Kidney epithelial cell (primary cell): ENCODE measurements at places on chromosomes 3 and 15.

DNA sequence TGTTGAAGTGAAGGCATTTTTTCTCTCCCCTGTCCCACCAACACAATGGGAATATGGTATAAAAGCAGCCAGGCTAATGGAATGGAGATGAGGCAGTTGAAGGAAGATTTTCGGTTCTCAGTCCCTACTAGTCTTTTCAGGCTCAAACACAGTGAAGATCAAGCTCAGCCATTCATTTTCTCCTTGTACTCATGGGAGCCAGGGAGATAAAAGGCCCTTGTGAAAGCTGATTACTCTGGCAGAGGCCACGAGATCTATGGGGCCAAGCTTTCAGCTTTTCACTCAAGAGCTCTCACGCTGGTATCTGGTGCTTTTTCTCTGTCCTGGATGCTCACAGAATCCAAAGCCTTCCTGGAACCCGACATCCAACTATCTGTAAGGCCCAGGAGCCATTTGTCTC, 14.5 kb upstream of the FAN1 start:
- no peak for DNase-seq

DNA sequence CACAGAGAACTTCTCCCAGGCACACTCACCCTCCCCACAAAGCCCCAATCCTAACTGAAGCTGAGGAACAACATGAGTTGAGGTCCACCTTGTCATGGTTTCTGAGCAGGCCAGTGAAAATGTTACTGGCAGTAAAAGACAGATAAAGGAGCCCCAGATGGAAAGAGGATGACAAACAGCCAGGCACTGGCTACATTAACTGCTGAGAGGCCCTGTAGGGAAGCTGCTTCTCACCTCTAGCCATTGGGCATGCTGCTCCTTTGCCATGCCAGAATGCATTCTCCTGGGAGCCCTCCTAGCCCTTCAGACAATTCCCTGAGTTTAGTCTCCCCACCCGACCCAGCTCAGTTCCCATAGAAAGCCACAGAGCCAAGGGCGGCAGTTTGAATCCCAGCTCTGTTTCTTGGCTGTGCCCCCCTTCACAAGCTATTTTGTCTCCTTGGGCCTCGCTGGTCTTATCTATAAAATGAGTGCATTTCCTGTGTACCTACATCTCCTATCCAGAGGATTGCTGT, 60.5 kb downstream of the LMCD1 start:
- no peak for DNase-seq

DNA sequence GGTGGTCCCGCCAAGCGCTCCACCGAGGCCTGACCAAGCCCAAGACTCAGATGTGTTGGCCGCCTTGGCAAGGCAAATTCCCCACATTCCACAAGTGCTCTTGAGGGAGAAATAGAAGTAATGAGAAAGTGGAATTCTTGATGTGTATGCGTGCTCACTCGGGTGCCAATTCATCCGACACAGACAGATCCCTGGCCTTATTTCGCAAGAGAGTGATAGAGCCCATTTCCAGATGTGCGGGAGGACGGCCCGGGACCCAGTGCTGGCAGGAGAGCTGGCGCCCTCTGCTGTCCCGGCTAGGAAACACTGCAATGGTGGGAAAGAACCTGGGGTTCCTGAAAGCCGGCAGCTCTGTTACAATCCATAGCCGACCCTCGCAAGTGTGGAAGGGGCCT, 76.0 kb downstream of the HMG20A start:
- peak; percentile 70 for DNase-seq

- peak; percentile 37 for DNase-seq
These were observed 110.6 kb upstream of the ARPP21 start for GRCh38 chr3:35528728-35529127.

DNA sequence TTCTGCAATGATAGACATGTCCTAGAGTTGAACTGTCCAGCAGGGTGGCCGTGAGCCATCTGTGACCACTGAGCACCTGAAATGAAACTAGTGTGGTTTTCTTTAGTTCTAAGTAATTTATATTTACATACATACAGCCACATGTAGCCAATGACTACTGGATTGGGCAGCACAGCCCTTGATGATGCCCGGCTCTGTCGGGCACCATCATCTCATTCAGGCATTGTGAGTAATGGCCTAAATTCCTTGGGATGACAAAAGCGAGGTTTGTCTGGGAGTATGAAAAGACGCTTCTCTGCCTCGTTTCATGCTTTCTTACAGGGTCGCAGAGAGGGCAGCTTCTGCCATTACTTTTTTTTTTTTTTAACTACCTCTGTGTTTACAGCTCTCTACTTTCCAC, 251.9 kb upstream of the HES1 start:
- no peak for DNase-seq

- no peak for DNase-seq
These were observed 334.9 kb upstream of the DPH6 start for GRCh38 chr15:35880896-35881295.

GRCh38 chr15:73338058-73338457, 30.7 kb downstream of the HCN4 start:
- no peak for DNase-seq

- no peak for DNase-seq
These were observed 22.1 kb downstream of the ITGA11 start for GRCh38 chr15:68409736-68410370.

- DNase-seq, result no peak
These were observed 75.7 kb upstream of the ARNT2 start for GRCh38 chr15:80328496-80328895.

GRCh38 chr15:74289671-74290070, 53.5 kb downstream of the CCDC33 start:
- no peak for DNase-seq

DNA sequence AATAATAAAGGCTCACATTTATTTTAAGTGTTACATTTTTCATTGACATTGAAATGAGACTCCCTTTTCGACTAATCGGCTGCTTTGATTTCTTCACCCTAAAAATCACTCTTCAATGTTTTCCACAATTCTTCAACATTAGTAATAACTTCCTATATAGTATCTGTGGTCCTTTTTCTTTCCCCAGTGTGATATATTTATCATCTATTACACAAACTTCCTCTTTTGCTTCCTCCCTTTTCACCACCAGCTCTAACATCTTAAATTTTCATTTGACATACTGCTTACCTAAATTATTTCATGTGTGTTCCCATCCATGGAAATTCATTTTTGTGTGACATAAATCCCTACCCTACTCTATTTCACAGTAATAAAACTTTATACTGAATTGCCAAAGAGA, 244.4 kb downstream of the TIGIT start:
- DNase-seq, result no peak

DNA sequence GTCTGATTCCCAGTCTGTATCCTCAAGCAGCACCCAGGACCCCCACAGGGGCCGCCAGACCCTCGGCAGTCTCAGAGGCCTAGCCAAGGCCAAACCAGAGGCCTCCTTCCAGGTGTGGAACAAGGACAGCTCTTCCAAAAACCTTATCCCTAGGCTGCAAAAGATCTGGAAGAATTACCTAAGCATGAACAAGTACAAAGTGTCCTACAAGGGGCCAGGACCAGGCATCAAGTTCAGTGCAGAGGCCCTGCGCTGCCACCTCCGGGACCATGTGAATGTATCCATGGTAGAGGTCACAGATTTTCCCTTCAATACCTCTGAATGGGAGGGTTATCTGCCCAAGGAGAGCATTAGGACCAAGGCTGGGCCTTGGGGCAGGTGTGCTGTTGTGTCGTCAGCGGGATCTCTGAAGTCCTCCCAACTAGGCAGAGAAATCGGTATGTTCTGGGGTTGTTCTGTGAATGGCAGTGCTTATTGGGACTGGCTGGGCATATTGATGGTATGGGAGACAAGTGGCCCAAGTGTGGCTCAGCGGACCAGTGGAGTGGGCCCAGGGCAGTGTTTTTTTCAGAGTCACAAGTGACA, 96.3 kb downstream of the RPL39L start:
- DNase-seq, result no peak

GRCh38 chr15:92813485-92813884, 86.6 kb upstream of the CHD2 start:
- no peak for DNase-seq

GRCh38 chr15:37586011-37586583, 348.3 kb upstream of the TMCO5A start:
- DNase-seq, result no peak

DNA sequence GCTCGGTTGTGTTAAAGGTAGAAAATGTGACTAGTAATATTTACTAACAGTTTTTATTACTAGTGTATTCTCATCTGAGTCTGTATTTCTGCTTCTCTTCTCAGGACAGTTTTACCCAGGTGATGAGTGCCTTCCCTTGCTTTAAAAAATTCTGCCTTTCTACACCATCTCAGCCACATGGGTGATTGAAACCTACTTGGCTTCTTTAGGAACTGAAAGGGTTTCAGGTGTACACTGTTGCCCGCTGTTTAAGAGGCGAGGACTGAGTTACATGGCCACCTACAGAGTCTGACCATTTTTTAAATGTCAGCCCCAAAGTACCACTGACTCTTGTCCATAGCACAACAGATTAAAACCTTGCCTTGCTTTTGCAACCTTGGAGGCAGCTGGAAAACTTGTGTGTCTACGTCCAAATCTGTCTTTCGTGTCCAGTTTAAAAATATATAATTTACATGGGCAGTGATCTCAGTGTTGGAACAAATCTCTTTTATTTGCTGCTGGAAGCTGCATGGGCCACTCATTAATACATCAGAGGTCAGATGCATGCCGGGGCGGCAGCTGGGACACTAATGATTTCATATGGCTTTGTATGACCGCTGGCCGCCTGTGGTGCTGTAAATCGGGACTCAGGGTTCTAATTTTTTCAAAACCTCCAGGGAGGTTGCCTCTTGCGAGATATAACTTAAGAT, 44.6 kb downstream of the TRIM71 start:
- DNase-seq, result no peak

- no peak for DNase-seq
These were observed 754.6 kb downstream of the AGBL1 start for GRCh38 chr15:86834115-86834863.

DNA sequence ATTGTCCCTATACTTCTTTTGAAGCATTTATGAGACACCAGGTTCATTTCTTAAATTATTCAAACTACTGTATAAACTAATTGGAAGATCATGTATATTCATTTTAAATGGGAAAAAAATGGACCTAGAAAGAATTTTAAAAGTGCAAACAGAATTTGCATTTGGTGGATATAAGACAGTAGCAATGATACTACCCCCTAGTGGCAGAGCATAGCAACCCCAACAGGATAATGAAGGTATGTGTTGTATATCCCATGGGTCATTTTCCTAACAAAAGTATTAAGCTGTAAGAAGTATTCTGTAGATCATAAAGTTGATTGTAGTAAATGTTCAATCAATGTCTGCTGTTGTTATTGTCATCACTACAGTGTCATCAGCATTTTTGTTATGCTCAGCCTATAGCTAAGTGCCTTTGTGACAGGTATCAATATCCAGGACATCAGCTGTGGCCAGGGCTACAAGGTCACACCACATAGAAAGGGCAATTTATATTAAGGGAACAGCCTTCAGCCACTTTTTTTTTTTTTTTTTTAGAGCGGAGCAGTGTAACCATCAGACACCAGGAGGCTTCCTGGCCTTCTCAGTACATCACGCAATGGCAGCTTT, 175.8 kb downstream of the FOXB1 start:
- DNase-seq, result no peak

DNA sequence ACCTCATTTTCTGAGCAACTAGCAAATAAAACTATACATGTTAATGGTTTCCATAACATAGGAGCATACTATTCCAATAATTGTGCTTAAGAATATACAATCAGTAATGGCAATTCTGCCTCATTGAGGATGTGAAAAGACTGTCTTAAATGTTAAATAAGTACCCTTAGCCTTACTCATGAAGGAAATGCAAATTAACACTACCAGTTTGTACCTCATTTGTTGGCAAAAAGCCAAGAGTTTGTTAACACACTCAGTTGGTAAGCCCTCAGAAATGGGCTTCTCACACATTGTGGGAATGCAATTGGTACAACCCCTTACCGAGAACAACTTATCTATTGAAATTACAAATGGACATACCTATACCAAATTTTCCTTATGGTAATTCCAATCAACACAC, 9.2 kb upstream of the STT3B start:
- DNase-seq, result no peak

GRCh38 chr3:56909349-56909748, 107.6 kb upstream of the ARHGEF3 start:
- DNase-seq, result no peak

- DNase-seq, result no peak
These were observed 10.4 kb upstream of the CLK3 start for GRCh38 chr15:74604983-74605794.

DNA sequence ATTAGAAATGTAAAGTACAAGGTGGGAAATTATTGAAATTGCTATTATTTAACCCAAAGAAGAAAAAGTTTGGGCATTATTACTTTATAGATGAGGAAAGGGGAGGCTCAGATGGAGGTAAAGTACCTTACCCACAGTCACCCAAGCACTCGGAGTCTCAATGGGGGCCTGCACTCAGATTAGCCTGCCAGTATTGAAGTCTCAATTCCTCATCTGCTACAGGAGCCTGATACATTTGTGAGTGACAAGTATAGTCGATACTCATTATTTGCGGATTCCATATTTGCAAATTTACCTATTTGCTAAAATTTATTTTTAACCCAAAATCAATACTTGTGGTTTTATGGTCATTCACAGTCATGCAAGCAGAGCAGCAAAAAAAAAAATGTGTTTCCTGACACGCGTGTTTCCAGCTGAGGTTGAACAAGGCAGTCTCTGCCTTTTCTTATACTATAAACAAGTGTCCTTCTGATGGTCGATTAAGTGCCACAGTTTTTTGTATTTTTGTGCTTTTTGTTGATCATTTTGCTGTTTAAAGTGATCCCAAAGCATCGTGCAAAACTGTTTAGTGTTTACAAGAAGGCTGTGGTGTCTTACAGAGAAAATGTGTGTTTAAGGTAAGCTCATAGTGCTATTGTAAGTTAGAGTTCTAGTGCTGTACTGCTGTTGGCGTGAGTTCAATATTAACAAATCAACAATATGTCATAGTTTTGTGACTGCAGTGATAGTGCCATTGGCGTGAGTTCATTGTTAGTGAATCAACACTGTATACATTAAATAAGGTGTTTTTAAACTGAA, 48.0 kb downstream of the ARHGEF26 start:
- DNase-seq, result no peak

GRCh38 chr3:159761369-159761768, 227.3 kb upstream of the IL12A start:
- no peak for DNase-seq

DNA sequence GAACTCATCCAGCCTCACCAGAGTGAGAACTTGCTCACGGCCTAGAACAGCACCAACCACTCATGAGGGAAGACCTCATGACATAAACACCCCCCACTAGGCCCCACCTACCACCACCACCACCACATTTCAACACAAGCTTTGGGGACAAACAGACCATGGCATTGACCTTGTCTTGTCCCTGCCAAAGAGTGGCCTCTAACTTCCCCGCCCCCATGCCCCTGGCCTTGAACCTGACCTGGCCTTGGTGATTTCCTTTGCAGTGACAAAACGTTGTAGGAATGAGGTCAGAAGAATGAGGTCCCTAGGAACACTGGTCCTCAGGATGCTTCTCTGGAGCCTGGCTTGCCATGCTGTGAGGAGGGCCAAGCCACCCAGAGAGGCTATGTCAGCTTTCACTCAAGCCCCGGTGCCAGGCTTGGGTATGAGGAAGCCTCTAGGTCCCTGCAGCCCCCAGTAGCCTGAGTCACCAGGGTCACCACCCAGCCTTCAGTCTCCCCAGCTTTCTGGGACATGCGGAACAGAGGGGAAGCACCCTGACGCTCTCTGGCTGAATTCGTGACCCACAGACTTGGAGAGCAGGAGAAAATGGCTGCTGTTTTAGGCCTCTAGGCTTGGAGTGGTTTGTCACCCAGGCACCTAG, 57.9 kb downstream of the TPRA1 start:
- no peak for DNase-seq
